ENCODE measurements at places on chromosomes 1 and 21. TPM values are rescaled to one million over a fixed set of nuclear protein-coding genes. Genes with fewer than 3 reads are reported as not detected.

Gene GJA4
- total RNA-seq: 190 TPM

GRCh38 chr1:176765608-176766007 lies 302.6 kb downstream of the PAPPA2 start:
- H3K4me1 ChIP-seq: no peaks in the 10 kb centered on the region
- no peak overlapping the region for H3K4me3 ChIP-seq
- DNase-seq: no peak
- H3K27me3 ChIP-seq: no peaks in the 10 kb centered on the region

Gene TSPAN2
- 10.9 TPM for total RNA-seq

DNA sequence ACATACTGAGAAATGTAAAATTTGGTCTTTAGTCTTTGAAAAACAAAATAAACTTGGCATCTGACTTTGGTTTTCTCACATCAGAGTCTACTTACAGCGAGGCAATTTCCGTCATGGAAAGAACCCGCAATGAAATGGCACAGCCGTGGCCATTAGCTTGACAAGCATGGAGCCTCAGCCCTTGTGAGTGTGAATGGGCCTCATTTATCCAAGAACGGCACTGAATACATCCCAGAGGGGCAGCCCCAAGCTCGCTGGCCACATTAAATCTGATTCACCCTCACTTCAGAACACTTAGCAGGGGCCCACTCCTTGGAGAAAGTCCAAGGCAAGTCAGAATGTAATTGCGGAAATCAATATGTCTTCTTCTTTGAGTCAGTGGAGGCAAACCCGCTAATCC lies 64.8 kb downstream of the ERG start:
- H3K4me1 ChIP-seq: peaks cover 12% of the 10 kb centered on the region
- H3K27ac ChIP-seq: peak overlapping the region; percentile 89
- no peaks in the 10 kb centered on the region for H3K36me3 ChIP-seq
- no peak overlapping the region for H3K4me3 ChIP-seq

All from ascending aorta (tissue), 2 donors.